ENCODE measurements at places on chromosomes 13 and 19. TPM values are rescaled to one million over a fixed set of nuclear protein-coding genes. Genes with fewer than 3 reads are reported as not detected.
A peak's percentile ranks its signal among the peaks of the same experiment; 100 is the strongest.

GRCh38 chr13:45195421-45195820 is 5.4 kb downstream of the KCTD4 start:
- DNase-seq = no peak

GRCh38 chr19:24057144-24057543 is 29.8 kb upstream of the ZNF254 start:
- DNase-seq = no peak

DNA sequence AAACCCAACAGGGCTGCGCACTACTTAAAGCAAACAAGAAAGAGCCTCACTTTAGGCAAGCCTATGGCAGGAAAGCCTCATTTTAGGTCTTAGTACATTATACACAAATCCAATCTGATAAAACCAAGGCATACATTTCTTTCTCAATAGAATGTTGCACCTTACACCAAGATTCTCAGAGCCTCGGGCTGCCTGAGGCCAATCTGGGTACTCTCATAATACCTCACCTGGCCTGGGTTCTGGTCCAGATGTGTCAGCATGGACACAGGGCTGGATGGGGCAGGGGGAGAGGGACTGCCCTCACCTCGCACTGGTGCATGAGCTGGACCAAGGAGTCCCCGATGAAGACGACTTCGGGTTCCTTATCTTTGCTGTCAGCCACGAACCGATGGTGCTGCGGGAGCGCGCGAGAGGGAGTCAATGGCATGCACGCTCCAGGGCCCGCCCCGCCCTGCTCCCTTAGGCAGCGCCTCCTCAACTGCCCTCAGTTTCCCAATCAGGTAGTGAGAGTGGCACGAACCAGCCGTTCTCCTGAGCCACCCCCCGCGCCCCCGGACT is at the start of gene PRR19:
TSS of gene PRR19 (plus strand) at position 487 of the 558 bp plus-strand sequence. CDS start 7,453 bp downstream, outside the sequence.
- no peak for DNase-seq

DNA sequence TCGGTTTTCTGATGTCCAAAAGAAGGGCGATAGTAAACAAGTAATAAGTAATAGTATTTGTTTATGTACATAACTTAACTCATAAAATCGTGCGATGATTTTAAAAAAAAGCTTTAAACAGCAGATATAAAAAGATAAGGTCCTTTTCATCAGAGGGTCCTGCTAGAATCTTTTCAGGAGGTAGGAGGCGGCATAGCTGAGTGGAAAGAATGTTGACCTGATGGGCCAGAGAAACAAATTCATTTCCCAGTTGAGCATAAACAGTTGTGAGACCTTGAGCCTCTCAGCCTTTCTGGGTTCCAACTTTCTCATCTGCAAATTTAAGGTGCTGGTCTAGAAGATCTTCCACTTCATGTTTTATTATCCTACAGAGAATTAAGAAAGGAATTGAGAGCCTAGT is 173.5 kb downstream of the LACC1 start:
- DNase-seq = no peak

- DNase-seq = no peak
Measured at GRCh38 chr19:34651747-34652146, 25.2 kb downstream of the SCGB2B2 start.

GRCh38 chr13:40063703-40064102 is 408.2 kb downstream of the COG6 start:
- DNase-seq = no peak

DNA sequence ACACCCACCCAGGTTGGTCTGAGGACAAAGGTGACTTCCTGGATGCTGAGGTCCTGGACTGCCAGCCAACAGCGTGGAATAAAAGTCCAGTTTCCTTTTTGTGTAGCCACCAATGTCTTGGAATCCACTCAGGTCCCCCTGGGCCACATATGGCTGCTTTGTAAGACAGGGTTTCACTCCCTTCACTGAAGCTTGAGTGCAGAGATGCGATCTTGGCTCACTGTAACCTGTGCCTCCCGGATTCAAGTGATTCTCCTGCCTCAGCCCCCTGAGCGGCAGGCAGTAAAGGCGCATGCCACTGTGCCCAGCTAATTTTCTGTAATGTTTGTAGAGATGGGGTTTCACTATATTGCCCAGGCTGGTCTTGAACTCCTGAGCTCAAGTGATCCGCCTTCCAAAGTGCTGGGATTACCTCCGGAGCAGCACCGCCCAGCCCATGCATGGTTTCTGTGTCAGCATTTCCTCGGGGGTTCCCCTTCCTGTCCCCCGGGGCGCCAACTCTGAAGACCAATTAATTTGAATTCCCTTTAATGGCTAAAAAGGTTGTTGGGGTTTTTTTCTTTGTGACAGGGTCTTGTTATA is 17.5 kb downstream of the KANK2 start:
- no peak for DNase-seq

GRCh38 chr13:22223411-22223810 is 552.5 kb downstream of the FGF9 start:
- DNase-seq = no peak

DNA sequence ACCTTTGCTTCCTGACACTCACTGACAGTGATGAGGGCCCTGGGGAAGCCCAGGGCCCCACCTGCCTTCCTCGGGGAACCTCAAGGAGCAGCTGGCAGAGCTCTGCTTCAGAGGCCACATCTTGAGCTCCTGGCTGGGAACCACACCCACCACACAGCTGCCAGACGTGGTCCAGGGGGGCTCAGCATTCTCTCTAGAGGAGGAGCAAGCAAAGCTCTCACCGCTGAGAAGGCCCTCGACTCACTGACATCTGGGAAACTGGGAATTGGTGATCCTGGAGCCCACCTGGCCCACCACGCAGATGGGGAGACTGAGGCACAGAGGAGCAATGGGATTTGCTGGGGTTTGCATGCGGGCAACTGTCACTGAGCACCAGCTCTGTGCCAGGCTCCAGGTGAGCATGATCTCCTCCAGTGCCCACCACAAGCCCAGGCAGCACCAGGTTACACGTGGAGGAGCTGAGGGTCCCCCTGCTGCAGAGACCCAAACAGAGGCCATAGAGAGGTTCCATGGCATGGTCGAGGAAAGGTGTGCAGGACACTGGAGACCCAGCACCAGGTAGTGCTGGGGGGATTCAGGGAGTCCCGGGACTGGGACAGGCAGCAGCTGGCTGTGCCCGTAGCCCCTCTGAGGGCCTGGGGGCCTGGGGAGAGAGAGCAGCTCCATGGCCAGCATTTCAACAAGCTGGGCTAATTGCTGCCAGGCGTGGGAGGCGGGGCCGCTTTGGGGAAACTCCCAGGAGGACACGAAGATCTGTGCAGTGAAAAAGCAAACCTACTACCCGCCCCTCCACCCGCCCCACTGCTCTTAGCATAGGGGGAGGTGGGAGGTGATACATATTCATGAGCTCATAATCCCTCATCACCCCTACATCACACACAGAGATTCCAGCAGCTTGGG is 33.4 kb downstream of the PEPD start:
- no peak for DNase-seq

- peak; percentile 57 for DNase-seq
Measured at GRCh38 chr19:12064590-12065538, at the start of gene ZNF844. Gene ZNF844 (plus strand): TSS chr19:12064731. CDS start chr19:12064874, 143 bp downstream.

DNA sequence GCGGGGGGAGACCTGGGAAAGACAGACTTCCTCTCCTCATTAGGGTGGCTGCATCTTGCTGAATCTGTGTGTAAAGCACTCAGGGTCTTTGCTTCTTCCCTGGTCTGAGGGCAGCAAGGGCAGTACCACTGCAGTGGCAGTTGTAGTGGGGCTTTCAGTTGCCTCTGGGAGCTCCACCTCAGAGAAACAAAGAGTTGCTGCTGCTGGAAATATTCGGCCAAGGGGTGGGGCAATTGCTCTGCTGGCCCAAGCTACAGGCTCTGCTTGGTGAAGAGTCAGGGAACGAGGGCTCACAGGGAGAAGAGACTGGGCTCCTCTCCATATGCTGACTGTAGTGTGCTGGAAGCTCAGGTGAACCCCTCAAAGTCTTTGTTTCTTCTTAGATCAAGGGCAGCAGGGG is 52.5 kb downstream of the POSTN start:
- DNase-seq = no peak

DNA sequence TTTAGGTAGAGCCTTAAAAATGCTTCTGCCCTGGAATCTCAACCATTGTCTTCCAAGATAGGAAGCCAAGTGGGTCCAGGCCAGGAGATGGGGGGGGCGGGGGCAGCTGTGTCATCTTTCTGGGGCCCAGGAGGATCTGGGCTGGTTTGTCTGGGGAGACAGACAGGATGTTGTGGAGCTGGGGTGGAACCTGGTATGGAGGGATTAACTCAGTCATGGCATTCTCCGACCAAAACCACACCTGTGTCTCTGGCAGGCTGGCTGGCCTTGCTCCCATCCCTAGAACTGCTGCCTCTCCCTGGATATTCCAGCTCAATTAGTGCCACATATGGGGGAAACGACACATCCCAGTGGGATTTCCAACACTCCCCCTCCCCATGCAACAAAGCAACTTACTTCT is 2.7 kb upstream of the MAP2K7 start:
- DNase-seq = no peak

Gene TMEM272
- total RNA-seq = not detected

DNA sequence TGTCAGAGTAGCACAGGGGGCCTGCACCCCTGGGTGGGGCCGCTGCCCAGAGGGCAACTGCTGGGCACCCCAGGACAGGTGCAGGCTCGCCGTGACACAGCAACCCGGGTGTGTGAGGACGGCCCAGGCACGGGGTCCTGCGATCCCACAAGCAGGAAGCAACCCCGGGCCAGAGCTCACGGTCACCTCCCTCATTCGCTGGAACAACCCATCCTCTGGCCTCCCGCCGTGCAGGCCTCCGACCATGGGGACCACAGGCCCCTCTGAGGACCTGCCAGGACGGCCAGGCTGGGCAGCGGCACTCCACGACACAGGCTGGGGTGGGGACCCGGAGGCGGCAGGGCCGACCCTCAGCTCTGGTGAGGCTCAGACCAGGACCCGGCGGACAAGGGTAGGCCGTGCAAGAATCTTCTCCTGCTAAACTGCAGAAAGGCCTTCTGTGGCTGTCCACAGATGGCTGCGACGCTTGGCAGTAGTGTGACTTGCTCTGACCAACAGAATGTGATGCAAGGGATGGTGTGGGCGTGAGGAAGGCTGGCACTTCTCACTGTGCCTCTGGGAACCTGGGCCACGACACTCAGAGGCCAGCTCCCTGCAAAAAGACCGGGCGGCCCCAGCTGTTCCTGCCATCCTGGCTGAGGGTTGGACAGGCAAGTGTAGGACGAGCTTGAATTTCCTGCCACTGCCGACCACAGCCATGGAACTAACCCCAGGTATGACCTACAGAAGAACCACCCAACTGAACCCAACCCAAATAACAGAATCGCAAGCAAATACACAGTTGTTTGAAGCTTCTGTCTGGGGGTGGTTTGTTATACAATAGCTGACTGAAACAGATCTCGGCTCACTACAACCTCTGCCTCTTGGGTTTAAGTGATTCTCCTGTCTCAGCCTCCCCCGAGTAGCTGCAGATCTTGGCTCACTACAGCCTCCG is 26.5 kb downstream of the PIP5K1C start:
- DNase-seq = no peak

DNA sequence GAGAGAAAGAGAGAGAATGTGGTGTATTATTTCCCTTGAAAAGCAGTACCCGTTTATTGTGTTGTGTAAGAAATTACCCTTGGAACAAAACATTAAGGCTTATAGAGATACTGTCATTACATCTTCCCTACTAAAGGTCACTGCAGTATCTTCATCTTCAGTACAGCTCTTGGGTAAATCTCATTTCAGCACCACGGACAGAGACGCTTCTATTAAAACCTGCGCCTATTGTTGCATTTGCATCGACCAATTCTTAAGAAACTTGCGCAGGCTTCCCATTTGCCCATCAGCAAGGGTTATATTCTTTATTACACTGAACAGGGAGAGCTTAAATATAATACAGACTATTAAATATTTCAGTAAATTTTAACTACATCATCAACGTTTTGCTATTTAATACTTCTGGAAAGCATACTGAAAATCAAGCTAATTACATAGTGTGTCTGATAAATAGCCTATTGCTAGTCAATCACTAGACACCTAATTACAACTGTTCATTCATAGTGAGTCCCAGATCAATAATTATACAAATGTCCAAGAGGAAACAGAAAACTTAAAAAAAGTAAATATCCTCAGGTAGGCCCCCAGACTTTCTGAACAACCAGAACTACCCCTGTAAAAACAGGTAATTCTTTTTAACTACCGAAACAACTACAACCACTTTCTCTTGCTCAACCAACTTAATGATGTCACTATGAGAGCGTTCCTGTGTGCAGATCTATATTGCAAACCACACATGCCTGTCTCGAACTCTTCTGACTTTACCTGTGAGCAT is 350.6 kb downstream of the LIG4 start:
- DNase-seq = no peak

GRCh38 chr19:1237754-1238368 is at the start of gene CBARP:
Gene CBARP (minus strand): TSS chr19:1238005. CDS start chr19:1236100, 1,905 bp downstream.
- no peak for DNase-seq

Gene CEACAM8
- total RNA-seq = not detected

Gene PGLYRP1
- total RNA-seq = not detected

Gene CHAF1A
- total RNA-seq = 29.8 TPM

Gene FBN3
- total RNA-seq = not detected

Gene CRLF1
- total RNA-seq = not detected

Gene PRRG2
- total RNA-seq = 3.1 TPM

GRCh38 chr19:5893296-5893903 is 10.2 kb downstream of the NDUFA11 start:
- DNase-seq = no peak

DNA sequence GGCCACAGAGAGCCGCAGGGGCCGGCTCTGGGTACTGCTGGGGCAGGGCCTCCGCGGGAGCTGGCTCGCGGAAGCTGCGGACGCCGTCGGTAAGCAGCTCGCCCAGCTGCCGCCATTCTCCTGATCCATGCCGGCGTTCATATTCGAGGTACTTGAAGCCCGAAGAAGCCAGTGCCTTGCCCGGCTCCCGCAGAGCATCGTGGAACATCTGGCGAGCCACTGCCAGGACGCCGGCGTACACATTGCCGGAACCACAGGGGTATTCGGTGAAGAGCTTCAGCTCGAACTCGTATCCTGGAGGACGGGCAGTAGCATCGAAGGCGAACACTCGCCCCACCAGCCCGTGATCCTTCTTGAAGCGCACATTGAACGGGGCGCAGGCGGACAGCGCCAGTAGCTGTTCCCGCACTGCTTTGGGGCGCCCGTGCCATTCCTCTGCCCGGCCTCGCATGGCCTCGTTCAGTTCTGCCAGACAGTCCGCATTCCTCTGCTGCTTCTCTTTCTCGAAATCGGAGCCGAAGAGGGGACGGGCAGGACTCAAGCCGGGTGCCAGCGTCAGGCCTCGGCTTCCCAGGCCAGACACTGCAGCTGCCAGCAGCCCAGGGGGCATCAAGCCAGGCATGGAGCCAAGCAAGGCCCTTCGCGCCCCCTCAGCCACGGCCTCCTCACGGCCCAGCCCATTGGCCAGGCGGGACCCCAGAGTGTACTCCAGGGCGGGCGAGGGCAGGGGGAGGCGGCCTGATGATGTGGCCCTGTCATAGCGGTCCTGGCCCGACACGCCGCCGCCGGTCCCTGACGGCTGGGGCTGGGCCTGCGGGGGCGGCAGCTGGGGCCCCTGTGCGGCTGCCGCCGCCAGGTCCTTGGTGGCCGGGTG is 1.0 kb downstream of the IRF2BP1 start:
- no peak for DNase-seq

- DNase-seq = no peak
Measured at GRCh38 chr19:17863520-17864182, 3.9 kb downstream of the RPL18A start.

Gene SULT2B1
- total RNA-seq = not detected

Gene ANGPTL8
- total RNA-seq = not detected
